T-helper 17 cell (primary cell): ENCODE measurements at places on chromosomes 7 and 10.

DNA sequence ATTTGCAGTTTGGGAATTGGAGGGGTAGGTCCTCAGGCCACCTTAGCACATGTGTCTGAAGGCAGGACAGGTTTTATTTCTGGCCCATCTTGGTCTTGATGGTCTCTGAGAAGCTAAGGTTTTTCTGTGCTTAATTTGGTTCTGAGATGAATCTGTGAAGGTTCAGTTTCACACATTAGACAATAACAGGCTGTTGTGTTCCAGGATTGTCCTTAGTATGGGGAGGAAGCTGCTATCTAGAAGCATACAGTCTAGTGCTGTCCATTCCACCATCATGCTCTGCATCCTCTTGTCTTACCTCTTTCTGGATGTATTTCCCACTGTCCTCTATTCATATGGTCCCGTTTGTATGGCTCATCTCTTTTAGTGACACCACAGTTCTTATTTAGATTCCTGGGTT, 7.1 kb downstream of the UBE2D1 start:
- no peak for DNase-seq

DNA sequence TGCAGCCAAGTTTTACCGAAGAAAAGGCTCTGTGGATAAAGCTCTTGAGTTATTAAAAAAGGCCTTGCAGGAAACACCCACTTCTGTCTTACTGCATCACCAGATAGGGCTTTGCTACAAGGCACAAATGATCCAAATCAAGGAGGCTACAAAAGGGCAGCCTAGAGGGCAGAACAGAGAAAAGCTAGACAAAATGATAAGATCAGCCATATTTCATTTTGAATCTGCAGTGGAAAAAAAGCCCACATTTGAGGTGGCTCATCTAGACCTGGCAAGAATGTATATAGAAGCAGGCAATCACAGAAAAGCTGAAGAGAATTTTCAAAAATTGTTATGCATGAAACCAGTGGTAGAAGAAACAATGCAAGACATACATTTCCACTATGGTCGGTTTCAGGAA, 10.6 kb downstream of the IFIT1 start:
- no peak for DNase-seq

DNA sequence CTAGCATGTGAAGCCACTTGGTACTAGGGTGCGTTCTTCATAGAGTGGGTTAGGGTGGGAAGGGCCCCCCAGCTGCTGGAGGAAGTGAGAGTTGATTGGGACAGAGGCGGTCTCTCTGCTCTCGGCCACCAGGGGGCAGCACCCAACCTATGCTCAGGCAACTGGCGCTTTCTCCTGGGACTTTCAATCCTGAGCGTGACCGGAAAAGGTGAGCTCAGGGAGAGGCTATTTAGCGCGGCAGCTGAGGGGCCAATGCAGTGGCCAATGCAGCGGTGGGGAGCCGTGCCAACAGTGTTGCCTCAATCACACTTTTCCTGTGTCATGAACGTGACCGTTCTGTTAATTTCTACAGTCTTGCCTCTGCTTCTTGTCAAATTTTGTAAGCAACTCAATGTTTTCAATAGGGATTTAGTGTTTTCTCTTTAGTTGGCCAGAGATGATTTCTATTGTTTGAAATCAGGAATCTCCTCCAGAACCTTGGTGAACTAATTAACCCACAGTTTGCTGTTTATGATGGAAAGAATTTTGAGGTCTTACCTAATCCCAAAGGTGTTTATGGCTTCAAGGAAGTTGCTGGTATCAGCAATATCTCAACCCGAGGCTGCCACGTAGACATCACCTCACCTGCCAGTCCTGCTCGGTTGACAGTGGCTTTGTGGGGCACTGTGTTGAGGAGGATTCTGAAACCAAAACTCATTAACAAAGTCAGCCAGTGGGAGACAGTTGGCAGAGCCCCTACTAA, 67.9 kb upstream of the PDZD8 start:
- DNase-seq, result peak; percentile 26

- DNase-seq, result no peak
These were observed 1.5 kb downstream of the ANK3 start for GRCh38 chr10:60388116-60388625.

DNA sequence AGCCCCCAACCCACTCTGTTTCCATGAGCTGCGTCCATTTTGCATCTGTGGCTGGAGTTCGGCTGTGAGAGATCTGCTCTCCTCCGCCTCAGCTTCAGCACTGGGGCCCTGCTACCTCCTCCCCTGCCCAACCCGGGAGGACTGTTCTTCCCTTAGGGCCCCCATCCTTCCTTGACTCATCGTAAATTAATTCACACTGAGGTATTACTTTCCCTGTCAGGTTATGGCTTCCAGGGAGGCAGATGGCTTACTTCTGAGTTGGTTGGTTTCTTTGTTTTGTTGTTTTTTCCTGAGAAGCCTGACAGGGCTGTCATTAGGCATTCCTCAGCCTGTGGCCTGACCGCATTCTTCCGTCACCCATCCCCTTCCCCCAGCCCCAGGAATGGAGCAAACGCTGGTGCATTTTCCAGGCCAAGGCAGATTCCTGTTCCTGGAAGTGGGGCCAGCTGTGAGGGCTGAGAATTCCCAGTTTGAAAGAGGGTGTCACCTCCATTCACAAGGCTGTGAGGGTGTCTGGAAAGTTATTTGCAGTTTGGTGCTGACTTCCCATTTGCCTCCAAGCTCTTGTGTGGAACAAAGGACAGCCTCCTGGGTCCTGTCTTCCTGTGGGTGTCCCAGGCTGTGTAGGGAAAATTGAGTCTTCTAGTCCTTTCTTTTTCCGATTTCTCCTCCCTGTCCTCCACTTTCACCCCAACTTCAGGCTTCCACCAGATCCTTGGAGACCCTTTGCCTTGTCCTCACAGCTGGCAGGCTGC, 11.7 kb downstream of the CPA5 start:
- no peak for DNase-seq

DNA sequence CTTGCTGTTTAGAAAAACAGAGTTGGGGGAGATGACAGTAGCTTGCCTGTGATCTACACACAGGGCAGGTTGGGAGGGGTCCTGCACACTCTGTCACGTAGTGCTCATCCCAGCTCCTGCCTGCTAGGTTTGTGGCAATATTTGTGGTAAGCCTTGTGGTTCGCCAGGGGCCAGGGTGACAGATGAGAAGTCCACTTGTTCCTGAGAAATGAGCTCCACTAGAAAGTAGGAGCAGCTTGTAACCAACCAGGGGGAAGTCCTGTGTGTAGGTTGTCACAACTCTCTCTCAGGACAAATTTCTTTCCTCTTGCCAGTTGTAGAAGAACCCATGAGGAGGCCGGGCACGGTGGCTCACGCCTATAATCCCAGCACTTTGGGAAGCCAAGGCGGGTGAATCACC, 147.0 kb downstream of the TCF7L2 start:
- no peak for DNase-seq

GRCh38 chr7:67554986-67555385, 558.4 kb downstream of the TYW1 start:
- no peak for DNase-seq

GRCh38 chr7:82715344-82715743, 271.8 kb upstream of the CACNA2D1 start:
- DNase-seq, result no peak

- DNase-seq, result no peak
These were observed 100.5 kb downstream of the FGFR2 start for GRCh38 chr10:121497513-121498470.

DNA sequence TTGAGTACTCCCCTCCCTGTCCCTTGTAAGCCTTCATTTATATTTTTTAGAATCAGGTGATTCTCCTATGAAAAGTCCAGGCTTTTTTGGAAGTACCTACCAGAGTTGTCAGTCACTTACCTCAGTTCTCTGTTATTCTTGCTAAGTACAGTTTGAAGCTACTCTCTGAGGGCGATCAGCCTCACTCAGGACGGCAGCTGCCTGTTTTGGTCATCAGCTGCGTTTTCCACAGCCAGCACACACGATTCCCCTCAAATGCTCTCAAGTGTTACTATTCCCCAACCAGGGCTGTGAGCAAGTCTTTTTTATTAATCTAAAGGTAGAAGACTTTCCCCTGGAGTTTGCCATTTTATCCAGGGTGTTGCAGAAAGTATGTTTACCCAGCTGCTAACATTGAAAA, 328.6 kb downstream of the SUGCT start:
- DNase-seq, result no peak

GRCh38 chr7:24135003-24135817, 148.8 kb upstream of the NPY start:
- DNase-seq, result no peak

GRCh38 chr7:41918597-41918996, 215.7 kb upstream of the INHBA start:
- no peak for DNase-seq

GRCh38 chr7:34133356-34133982, 228.1 kb downstream of the BMPER start:
- no peak for DNase-seq

GRCh38 chr7:2445898-2446555, 30.2 kb downstream of the GRIFIN start:
- no peak for DNase-seq

DNA sequence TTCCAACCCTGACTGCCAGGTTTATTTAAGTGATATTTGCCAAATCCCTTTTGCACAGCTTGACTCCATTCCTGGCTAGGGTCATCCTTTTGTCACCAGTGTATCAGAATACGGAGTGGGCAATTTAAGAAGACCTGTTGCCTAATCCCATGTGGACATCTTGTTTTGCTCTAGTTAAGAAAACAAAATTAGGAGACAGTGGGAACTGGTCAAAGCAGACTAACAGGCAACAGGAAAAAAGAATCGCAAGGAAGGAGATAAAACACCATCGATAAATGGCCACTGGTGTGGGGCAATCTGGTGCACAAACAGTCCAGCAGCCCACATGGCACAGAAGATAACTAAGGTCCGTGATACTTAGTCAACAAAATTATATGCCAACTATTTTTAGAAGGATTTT, 21.4 kb downstream of the KDM7A start:
- DNase-seq, result no peak
